ENCODE measurements at places on chromosomes 7 and 10.
A peak's percentile ranks its signal among the peaks of the same experiment; 100 is the strongest.

DNA sequence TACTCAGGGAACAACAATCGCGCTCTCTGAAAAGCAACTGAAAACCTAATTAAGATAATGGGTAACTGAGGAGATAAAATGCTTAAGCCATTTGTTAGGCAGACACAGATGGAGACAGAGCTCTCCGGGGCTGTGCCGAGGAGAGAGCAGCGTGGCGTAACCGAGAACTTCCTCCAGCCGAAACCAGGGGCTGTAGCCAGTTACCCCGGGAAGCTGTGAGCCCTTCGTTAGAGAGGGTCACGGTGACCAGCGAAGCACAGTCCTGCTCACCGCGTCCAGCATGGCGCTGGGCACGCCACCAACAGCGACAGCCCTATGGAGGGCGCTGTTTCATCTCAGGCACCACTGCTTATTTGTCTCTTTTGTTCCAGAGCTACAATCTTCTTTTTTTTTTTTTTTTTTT, 16.1 kb downstream of the PAPOLB start:
- no peak for DNase-seq

DNA sequence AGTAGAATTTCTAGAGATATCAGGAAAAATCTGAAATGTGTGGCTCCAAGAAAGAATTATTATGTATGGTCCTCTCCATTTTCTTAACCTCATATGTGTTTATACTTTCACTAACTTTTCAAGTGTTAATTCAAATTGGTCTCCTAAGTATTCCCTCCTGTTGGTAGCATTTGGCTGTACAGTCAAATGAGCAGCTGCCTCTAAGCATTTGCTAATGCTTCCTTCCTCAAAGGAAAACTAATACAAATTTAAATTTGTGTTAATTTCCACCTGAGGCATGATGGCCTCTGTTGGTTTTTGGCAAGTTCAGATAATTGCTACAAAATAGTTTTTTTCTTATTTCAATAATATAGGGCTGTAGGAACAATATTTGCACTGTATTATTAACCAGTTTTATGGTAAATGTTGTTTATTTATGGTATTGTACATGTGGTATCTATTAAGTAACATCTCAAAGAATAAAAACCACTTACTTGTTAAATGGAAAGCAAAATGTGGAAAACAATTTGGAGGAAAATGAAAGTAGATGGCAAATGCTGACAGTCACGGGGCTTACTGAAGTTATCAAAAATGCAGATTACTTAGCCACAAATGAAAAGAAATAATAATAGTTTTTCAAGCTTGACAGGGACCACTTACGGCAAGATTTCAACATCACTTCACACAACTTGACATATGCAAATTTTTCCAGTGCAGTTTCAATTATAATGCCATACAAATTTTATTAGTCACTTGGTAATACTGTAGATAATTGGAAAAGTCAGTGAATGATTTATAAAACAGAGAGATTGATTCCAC, 299.3 kb upstream of the MEOX2 start:
- DNase-seq: no peak

- no peak for DNase-seq
Measured at GRCh38 chr10:31749301-31749700, 179.3 kb downstream of the ARHGAP12 start.

- DNase-seq: no peak
Measured at GRCh38 chr10:32141018-32141807, 85.0 kb upstream of the KIF5B start.

DNA sequence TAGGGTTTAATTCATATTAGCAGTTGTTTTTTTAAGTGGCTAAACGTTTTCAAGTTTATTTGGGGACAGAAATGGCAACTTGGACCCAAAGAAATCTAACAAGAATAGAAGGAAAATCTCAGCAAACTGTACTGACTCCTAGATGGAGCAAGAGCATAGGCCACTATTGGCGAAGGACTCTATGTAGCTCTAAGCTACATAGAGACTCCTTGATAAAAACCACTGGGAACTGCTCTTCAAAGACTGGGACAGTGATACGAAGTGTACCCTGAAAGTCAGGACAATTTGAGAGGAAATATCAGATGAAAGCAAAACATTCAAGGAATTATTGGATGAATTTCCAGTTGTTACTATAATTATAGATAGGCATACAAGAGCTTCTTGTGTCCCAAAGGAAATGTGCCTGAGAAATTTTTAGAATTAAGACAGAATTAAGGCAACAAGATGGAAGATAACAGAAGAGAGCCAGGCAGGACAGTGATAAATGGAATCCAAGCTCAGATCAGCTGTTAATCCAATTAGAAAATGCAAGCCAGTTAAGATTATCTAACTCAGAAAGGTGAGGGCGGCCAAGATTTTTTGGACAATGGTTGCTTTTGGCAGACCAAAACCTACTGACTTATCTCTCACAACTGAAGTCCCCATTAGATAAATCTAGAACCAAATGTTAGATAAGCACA, 103.7 kb upstream of the IFRD1 start:
- DNase-seq: no peak

DNA sequence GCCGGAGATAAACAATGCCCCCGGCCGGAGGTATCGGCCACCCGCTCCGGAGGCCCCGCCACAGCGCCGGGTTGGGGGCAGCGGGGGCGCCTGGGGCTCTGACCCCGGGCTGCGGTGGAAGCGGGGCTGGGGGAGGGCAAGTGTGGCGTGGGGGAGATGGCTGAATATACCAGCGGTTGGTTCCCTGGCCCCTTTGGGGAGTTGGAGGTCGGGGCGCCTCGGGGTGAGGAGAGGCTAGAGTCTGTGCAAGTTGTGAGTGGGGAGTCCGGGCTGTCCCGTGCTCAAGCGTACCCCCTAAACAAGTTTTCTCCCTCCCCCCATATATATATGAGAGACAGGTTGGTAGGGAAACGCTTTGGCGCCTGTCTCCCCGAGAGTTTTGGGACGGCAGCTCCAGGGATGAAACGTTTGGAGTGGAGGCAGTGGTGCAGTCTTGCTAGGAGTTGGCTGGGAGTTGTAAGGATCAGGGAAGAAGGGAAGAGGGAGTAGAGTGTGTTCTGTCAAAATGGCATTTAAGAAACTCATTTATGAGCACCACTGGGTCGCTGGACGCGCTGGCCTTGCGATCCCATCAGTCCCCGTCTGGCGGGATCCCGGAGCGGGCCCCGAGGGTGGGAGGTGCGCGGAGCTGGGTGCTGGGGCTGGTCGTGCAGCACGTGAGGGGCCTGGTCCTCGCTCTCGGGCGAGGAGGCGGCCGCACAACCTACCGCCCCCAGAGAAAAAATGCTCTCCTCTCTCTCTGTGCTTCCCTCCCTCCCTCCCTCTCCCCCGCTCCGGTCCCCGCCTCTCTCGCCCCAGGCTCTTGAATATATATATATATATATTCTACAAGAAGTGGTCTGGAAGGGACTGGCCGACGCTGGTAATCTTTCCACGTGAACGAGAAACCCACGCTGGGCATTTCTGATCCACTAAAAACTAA, 1.1 kb downstream of the TET1 start:
- DNase-seq: no peak

- no peak for DNase-seq
Measured at GRCh38 chr10:101708870-101709269, 13.9 kb upstream of the FBXW4 start.

DNA sequence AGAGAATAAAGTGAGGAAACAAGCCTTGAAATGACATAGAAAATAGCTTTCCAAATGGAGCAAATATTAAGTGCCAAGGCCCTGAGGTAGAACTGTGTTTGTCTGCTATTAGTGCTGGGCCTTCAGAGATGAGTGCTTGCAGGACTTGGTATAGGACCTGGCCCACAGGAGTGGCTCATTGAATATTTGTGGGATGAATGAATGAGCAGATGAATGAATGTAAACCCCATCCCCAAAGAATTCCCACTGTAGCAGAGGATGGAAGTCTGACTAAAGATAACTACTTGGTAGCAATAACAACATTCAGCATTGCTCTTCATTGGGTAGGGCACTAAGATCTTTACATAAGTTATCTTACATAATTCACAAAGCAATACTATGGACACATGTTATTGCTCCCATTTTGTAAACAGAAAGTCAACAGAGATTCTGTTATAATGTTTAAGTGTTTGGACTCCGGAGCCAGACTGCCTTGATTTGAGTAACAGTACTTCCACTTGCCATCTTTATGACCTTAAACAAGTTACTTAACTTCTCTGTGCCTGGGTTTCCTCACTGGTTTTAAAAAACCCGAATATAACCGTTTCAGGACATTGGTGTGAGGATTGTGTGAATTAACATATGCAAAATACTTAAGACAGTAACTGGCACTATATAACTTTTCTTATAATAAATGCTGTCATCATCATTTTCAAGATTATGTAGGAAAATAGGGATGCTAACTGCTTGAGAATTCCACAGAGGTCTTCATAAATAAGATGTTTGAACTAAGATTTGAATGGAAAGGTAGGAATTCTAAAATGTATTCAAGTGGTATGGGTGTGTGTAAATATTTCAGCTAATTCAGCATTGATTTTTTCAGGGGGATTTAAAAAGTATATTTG, 141.9 kb downstream of the PRKG1 start:
- no peak for DNase-seq

GRCh38 chr7:29086545-29086944, 59.8 kb downstream of the CPVL start:
- DNase-seq: peak; percentile 89

GRCh38 chr10:59265141-59265540, 88.7 kb downstream of the PHYHIPL start:
- no peak for DNase-seq

DNA sequence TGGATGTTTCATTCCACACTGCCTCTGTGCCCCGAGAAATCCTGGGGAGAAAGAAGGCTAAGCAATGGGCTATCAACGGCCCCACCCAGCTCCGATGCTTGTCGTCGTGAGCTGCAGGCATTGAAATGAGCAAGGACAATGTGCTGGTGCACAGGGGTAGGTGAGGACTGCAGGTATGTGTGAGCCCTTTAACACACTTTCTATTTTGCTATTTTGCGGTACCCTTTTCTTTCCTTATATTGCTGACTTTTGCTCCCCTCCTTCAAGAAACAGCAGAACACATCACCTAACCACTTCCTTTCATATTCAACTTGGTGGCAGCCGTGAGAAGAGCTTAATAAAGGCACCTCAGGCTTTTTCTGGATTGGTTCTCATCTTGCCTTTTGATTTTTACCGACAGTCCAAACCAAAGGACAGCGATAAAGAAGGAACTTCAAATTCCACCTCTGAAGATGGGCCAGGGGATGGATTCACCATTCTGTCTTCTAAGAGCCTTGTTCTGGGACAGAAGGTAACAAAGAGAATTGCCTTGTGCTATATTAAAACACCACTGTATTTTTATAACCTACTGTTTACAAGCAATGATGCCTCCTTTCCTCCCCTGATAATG, 39.2 kb downstream of the AIFM2 start:
- no peak for DNase-seq

DNA sequence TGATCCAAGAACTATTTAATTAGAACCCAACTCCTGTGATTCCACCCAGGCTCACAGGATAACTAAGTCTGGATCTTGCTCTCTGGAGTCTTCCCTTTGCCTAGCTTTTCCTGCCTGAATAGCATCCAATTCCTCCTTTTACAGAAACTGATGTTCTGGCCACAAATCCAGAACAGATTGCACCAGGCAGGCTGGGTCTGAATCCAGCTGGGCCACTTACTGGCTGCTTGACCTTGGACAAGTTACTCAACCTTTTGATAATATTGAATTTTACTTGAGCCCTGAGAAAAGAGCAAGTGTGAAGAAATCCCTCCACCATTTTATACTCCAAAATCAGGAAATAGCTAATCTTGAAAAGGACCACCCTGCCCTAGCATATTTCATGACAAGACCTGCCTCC, 55.5 kb upstream of the SLC35G1 start:
- DNase-seq: no peak

DNA sequence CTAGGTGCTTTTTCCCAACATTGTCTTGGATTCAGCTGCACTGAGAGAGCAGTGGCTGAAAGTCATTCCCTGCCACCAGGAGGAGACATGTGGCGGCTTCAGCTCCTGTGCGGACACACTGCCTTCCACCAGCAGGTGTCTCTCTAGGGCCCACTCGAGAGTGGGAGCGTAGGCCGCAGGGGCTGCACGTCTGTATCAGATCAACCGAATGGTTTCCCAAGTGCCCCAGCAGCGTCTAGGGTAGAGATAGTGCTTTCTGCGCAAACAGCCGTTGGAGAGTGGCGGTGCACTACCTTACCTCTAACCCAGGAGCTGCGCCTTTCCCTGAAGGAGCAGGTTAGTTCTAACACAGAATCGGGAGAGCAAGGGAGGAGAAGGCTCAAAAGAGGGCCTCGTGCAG, 31.7 kb downstream of the PAPOLB start:
- no peak for DNase-seq

GRCh38 chr10:79206300-79207095, 137.7 kb downstream of the ZMIZ1 start:
- DNase-seq: no peak

GRCh38 chr7:66629222-66630062, 761 bp downstream of the KCTD7 start:
- peak; percentile 52 for DNase-seq

- DNase-seq: no peak
Measured at GRCh38 chr10:85557077-85557476, 809.5 kb downstream of the GRID1 start.

DNA sequence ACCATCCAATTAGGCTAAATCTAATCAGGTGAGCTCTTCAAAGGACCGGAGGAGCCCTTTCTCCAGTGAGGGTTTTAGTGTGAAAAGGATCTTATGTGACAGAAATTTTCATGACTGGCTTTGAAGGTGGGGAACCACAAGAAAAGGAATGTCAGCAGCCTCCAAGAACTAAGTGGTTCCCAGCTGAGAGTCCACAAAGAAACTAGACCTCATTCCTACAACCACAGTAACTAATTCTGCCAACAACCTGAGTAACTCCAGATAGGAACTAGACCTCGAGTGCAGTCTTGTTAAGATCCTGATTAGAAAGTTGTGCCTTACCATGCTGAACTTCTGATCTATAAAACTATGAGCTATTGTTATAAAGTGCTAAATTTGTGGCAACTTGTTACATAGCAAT, 51.3 kb downstream of the PCLO start:
- DNase-seq: no peak

DNA sequence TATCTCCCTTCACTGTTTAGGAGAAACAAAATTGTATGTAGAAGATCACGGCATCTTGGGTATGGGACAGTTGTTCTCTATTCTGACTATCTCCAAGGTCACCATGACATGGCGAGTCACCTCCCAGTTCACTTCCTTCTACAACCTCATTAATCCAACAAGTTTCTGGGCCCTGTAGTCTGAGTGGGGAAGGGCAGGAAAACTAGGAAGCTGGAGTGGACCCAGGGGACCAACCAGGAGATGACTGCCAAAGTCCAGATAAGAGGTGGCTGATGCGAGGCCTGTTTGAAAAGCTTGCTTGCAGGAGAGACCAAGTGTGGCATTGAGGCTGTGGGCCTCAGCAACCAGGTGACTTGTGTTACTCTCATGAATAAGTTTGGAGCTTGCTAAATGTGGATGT, 584.9 kb downstream of the TNS3 start:
- DNase-seq: no peak

DNA sequence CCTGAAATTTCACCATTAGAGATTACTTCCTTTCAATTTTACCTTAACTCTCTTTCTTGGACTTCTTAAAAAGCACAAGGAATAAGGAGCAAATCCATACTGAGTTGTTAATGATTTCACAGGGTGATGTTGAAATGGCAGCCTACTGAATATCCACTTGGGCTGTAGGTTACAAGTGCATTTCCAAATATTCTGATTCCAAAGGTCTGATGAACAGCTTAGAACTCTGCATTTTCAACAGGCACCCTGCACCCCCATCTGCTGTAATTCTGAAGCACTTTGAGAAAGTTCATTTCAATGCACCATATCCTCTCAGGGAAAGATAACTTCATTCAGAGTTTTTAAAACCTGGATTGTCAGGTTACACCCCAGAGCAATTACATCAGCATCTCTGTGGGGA, 368.4 kb downstream of the KCNMA1 start:
- no peak for DNase-seq

- DNase-seq: no peak
Measured at GRCh38 chr7:12865593-12865992, 178.2 kb downstream of the ARL4A start.
